ENCODE measurements at places on chromosomes 7 and 10. TPM values are rescaled to one million over a fixed set of nuclear protein-coding genes. Genes with fewer than 3 reads are reported as not detected.

The ZNF804B gene
- not detected for total RNA-seq

The FGFR2 gene
- total RNA-seq, result 0.19 TPM

The SYNPO2L gene
- 0.01 TPM for total RNA-seq

The IFIT1B gene
- total RNA-seq, result not detected

The PON2 gene
- 329 TPM for total RNA-seq

All from A549 treated with AZD2906 at 1 μM for 4 hours (cell line).